ENCODE measurements at places on chromosomes 5 and 9.

GRCh38 chr9:9016597-9016996 lies 1217.0 kb upstream of the DMAC1 start:
- no peak for DNase-seq

DNA sequence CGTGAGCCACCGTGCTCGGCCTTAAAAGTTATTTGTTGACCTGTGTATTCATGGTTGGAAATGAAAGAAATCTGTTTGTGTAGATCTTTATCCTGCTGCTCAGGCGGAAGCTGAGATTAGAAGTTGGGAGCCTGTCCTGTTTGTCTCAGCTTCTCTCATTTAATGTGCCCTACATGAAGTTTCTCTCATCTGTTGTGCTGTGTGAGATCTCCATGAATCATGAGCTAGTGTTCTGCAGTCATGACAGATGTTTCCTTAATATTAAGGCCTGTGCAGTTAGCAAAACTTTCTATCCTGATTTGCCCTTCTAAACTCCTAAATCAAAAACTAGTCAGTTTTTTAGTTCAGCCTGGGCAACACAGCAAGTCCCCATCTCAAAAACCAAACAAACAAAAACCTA lies 59.5 kb downstream of the FAM78A start:
- no peak for DNase-seq

- DNase-seq = no peak
Observed at GRCh38 chr5:141662028-141662427, 10.8 kb upstream of the FCHSD1 start.

GRCh38 chr9:83036043-83036442 lies 26.9 kb downstream of the RASEF start:
- DNase-seq = no peak

- no peak for DNase-seq
Observed at GRCh38 chr9:130482463-130482862, 37.7 kb downstream of the ASS1 start.

GRCh38 chr9:21081999-21082398 lies 4.3 kb upstream of the IFNB1 start:
- no peak for DNase-seq

DNA sequence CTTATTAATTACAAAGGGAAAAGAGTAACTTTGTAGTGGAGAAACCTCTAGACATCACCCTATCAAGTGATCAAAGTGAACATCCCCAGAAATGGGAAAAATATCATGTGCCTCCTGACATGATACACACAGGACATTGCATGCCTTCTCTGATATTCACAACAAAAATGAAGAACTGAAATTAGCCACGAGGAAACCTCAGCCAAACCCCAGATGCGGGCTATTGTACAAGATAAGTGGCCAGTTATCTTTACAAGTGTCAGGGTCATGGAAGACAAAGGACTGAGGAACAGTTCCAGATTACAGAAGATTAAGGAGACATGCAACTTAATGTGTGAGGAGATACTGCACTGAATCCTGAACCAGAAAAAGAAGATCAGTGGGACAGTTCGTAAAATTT lies 23.8 kb upstream of the NPM1 start:
- no peak for DNase-seq

DNA sequence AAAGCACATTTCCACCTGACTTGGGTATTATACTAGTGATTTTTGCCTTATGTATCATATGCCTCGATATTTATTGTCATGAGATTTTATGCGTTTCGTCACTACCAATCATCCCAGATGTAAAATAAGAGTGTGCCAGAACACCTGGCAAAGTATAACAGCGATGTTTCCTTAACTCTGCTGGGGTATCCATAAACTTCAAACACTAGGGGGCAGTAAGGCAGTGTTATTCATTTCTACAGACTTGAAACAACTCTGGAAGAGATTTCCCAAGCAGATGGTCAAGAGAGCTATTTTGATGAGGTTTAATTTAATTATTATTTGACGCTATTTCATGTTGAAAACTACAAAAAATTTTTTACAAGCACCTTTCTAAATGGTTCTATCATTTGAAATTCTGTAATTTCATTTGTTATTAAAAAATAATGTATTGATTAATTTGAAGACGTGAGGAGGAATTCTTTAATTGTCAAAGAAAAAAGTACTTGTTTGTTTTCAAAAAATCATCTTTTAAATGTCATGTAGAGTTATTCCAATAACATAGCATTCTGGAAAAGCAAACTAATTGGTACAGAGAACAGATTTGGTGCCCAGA lies 388.5 kb upstream of the CTNND2 start:
- DNase-seq = no peak

GRCh38 chr9:4750023-4750673 lies 9.1 kb upstream of the AK3 start:
- DNase-seq = no peak

- no peak for DNase-seq
Observed at GRCh38 chr9:117596678-117597077, 107.5 kb upstream of the TLR4 start.

DNA sequence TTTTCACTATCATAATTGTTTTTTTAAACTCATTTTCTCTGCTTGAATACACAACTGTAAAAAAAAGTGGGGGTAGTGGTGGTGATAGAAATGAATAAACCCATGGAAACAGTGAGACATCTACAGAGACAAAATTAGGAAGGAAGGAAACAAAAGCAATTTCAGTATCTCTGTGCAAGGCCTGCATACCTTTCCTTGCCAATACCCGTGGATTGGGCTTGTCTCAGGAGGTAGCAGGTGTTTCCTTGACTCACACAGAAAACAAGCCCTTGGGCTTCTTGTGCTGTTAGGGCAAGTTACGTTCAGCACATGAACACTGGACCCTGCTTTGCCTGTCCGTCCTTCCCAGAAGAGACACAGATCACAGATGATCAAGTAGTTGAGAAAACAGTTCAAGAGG lies 372.2 kb downstream of the ZSWIM6 start:
- no peak for DNase-seq

DNA sequence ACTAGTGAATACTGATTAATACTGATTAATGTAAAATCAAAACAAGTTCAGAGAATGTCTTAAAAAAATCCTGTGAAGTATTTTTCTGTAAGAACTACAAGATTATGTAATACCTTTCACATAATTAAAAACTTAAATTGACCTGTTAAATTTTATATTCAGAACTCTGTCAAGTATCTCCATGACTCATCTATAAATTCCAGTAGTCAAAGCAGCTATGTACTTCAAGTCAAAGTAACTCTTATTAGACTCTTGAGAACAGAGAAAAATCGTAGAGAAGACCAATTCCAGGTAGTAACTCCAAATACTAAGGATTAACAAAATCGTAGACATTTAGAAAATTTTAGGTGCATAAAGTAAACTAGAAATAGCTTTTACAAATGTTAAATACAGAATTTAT lies 77.1 kb downstream of the HOMER1 start:
- DNase-seq = no peak

GRCh38 chr5:61933787-61934626 lies 372.0 kb upstream of the KIF2A start:
- no peak for DNase-seq

DNA sequence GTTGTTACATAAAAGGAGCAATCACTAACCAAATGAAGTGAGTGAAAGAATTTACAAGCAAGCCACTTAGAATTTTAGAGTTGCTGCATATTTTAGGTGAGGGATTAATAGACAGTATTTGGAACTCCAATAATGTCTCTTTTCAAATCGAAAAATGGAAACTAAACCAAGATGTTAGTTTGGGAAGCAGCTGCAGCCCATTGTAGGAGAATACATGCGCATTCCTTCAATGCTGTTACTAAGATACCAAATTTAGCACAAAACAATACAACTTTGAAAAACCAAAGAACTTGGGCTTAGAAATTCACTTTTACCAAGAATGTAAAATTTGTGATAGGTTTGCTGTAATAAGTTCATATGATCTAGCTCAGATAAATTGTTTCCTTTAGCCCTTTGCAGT lies 411.8 kb upstream of the CDH6 start:
- DNase-seq = no peak

DNA sequence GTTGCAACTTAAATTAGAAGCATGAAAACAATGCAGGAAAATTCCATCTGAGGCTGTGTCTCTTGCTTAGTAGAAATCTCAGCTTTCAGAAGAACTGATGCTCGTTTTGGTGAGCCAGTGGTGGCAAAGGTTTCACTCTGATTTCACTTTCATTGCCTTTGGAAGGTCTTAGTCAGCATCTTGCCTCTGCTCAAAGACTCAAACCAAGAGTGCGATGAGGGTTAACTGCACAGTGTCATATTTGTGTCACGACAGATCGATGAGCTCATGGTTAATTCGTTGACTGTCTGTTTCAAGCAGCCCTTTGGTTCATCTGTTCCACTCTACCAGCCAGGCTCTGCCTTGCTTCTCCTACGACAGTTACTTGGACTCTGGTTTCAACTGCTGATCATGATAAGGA lies 331.3 kb upstream of the KIF2A start:
- no peak for DNase-seq

DNA sequence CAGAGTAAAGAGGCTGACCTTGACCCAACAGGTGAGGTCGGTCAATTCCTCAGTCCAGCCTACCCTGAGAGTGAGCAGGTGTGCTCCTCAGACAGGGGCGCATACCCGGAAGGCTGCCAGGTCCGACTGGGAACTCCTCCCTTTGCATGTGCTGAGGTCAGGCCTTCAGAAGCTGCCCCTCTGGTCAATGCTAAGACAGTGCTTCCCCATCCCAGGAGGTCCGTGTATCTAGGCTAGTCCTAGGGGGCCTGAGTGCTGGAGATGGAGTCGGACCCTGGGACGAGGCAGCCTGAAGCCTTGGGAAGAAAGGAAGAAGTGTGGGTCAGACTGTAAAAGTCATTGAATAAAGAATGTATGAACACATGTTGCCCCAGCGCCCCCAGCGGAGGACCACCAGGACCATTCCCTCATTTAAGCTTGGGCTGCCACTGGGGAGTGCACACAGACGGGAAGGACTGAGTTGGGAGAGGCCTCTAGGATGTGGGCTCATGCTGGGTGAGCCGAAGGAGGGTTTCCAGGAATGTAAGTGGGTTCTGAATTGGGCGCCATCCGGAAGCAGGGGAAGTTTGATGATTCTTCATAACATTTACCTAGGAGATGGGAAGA lies 41.0 kb upstream of the GFPT2 start:
- DNase-seq = no peak

DNA sequence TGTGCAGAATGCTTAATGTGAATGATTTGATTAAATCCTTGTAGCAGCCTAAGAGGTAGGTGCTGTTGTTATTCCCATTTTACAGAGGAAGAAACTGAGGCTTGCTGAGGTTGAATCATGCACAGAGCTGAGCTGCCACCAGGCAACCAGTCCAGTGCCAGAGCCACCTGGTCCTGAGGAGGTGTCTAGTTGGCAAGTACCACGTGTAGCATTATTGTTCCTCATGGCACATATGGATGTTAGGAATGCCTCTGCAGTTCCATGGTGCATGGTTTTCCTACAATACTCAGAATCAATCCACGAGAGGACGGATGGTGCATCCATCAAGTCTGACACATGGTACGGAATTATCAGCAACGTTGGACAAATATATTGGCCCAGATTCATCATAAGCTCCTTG lies 8.9 kb downstream of the UBE2QL1 start:
- DNase-seq = no peak

GRCh38 chr9:134247918-134248631 lies 78.2 kb upstream of the RXRA start:
- DNase-seq = no peak

GRCh38 chr9:13690595-13690994 lies 411.1 kb upstream of the MPDZ start:
- DNase-seq = no peak

DNA sequence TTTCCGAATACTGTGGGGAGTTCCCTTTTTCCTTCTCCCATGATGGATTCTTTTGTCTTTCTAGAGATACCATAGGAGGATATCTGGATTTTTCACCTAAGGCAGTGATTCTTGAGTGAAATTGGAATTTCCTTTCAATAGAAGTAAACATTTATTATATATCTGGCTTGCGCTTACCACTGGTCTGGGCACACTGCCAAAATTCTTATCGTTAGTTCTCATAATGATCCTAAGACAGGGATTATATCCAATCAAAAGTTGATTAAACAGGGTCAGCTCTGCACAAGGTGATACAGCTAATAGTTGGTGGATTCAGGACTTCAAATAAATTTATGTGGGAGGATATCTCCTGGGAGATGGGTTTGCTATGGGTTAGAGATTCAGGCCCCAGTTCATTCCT lies 9.6 kb downstream of the TLE4 start:
- no peak for DNase-seq

- no peak for DNase-seq
Observed at GRCh38 chr5:167822241-167822640, 469.2 kb upstream of the WWC1 start.

DNA sequence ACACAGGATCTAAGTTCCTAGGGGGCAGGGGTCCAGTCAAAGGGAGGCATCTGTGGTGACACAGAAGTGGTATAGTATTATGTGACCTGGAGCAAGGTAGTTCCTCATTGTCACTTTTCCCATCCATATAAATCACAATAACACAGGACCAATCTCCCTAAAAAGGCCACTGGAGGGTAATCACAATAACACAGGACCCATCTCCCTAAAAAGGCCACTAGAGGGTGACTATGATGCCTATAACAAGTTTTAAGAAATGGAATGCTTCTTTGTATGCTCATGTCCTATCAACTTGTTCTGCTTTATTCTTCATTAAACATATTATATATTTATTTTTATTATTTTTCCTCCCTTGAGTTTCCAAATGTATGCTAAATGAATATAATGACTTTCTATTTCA lies 254.6 kb downstream of the ASTN2 start:
- DNase-seq = no peak

- no peak for DNase-seq
Observed at GRCh38 chr9:110140276-110140675, 67.7 kb downstream of the C9orf152 start.

DNA sequence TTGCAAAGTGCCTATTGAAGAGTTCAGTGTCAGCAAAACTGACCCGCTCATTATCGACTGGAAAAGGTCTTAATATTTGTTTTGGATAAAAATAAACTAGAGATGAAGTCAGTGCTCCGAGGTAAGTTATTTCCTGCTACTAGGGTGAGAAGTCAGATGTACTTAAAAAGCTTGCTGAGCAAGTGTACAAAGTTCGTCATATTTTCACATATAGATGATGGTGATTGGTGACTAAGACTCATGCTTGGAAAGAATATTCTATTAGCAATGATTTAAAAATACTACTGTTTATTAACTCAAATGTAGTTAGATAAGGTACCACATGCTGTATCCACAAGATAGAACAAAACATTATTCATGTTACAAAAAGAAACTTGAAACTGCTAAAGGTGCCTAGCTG lies 643.7 kb downstream of the GABRG2 start:
- DNase-seq = no peak

- no peak for DNase-seq
Observed at GRCh38 chr9:131233995-131234394, 42.3 kb downstream of the FAM78A start.

- no peak for DNase-seq
Observed at GRCh38 chr5:181237729-181238385, 5.8 kb downstream of the RACK1 start.

GRCh38 chr5:155726267-155726666 lies 600.7 kb upstream of the SGCD start:
- DNase-seq = no peak

- DNase-seq = no peak
Observed at GRCh38 chr5:87885758-87886157, 382.9 kb downstream of the TMEM161B start.

GRCh38 chr5:17118631-17119030 lies 98.8 kb upstream of the BASP1 start:
- no peak for DNase-seq

Data from activated naive CD4-positive, alpha-beta T cell (primary cell).